ENCODE measurements at places on chromosomes 13 and 19.

GRCh38 chr13:40781717-40782116, 7.7 kb upstream of the SLC25A15 start:
- DNase-seq = no peak

DNA sequence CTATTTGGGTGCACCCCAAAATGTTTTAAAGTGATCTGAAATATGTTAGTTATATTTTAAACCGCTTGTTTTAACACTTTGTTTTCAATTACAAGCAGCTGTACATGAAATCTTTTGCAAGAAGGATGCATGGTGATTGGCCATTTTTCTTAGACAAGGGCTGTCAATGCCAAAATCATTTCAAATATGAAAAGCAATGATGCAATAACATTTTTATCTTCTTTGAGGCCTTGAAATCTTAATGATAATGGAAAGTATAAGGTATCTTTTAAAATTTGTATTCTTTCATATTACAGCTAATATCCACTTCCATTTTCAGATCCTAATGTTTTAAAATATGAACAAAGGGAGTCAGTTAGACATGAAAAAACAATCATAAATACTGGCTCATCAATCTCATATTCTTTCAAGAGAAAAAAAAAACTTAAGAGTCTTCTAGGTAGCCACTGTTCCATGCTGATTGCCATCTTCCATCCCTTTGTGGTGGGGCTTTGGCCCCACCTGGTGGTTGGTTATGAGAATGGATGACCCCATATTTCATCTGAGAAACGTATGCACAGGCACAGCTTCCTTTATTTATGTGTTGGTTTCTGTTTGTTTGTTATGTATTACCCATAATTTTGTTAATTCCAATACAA, 330.3 kb upstream of the MIR17HG start:
- no peak for DNase-seq

GRCh38 chr19:30130356-30131122, 188.5 kb downstream of the URI1 start:
- no peak for DNase-seq

- no peak for DNase-seq
Observed at GRCh38 chr13:107612376-107612775, 603.0 kb downstream of the LIG4 start.

- DNase-seq = no peak
Observed at GRCh38 chr19:39038098-39038497, 5.7 kb upstream of the FBXO27 start.

GRCh38 chr13:73998631-73999030, 135.6 kb downstream of the KLF12 start:
- no peak for DNase-seq

GRCh38 chr19:53519446-53519845, 18.5 kb upstream of the ZNF331 start:
- no peak for DNase-seq

GRCh38 chr19:5972355-5972731, 5.6 kb downstream of the RANBP3 start:
- DNase-seq = no peak

GRCh38 chr13:100442095-100442832, 146.3 kb downstream of the GGACT start:
- no peak for DNase-seq

DNA sequence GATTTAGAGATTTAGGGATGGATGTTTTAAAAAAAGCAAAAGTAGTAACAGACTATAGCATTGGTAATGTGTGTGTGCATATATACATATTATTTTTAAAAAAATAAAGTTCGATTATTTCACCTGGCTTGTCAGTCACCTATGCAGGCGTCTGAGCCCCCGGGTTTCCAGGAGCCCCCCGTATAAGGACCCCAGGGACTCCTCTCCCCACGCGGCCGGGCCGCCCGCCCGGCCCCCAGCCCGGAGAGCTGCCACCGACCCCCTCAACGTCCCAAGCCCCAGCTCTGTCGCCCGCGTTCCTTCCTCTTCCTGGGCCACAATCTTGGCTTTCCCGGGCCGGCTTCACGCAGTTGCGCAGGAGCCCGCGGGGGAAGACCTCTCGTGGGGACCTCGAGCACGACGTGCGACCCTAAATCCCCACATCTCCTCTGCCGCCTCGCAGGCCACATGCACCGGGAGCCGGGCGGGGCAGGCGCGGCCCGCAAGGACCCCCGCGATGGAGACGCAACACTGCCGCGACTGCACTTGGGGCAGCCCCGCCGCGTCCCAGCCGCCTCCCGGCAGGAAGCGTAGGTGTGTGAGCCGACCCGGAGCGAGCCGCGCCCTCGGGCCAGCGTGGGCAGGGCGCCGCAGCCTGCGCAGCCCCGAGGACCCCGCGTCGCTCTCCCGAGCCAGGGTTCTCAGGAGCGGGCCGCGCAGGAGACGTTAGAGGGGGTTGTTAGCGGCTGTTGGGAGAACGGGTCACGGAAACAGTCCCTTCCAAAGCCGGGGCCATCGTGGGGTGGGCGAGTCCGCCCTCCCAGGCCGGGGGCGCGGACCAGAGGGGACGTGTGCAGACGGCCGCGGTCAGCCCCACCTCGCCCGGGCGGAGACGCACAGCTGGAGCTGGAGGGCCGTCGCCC, 840 bp upstream of the CCNA1 start:
- no peak for DNase-seq

DNA sequence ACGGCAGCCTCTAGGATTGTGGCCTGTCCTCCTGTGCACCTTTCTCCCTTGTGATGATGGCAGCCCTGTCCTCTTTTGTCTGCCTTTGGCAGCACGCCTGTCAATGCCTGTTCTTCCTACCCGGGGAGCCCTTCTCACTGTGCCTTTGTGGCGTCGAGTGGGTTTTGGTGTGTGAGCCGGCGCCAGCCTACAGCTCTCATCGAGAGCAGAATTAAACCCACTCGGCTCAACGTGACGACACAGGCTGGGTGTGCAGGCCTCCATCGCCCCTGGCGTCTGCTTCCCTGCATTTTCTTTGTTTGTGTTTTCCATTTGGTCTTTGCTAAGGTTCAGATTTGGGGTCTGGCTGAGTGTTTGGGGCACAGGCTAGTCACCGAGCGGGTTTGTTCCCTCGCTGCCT, 34.4 kb downstream of the AP1M1 start:
- no peak for DNase-seq

DNA sequence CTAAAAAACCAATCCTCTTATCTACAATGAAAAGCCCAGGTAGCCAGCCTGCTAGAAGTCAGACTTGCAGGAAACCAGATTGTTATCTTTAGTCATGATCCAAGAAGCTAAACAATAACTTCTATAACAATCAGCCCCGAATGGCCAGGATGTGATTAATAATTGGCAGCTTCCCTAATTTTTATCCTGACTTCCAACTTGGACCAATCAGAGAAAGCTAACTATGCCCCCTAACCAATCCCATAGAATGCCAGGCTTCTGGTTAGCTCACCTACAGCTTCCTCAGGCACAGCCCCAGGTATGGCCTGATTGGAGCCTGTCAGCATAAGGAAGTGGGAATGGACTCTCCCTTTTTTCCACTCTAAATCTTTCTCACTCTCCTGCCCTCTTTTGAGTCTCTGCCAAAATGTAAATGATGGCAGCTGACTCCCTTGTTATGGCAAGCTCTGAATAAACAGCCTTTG, 394.9 kb downstream of the DLEU7 start:
- DNase-seq = no peak

Data from T follicular helper cell (primary cell).